ENCODE measurements at places on chromosomes 5 and 9. TPM values are rescaled to one million over a fixed set of nuclear protein-coding genes. Genes with fewer than 3 reads are reported as not detected.

Gene KIF4B
- total RNA-seq, result 0.30 TPM

GRCh38 chr5:181194489-181195248 is 10.3 kb downstream of the TRIM7 start:
- no peak for DNase-seq

GRCh38 chr9:21385131-21385670 is at the start of gene IFNA2:
Gene IFNA2 (minus strand): TSS chr9:21385398. CDS start chr9:21385329, 69 bp downstream.
- no peak for DNase-seq

DNA sequence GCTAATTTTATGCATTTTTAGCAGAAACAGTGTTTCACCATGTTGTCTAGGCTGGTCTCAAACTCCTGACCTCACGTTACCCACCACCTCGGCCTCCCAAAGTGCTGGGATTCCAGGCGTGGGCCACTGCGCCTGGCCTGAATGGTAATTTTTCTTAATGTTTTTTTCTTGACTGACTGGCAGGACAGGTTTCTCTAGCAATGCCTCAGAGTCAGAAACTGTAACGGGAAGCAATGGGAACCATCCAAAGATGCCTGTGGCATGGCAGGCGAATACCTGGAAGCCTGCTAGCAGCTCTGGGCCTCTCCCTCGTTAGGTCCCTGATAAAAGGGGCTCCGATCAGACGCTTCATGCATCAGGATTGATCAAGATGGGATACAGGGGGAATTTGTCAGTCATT is 639.2 kb downstream of the NR2F1-AS1 start:
- DNase-seq, result no peak

DNA sequence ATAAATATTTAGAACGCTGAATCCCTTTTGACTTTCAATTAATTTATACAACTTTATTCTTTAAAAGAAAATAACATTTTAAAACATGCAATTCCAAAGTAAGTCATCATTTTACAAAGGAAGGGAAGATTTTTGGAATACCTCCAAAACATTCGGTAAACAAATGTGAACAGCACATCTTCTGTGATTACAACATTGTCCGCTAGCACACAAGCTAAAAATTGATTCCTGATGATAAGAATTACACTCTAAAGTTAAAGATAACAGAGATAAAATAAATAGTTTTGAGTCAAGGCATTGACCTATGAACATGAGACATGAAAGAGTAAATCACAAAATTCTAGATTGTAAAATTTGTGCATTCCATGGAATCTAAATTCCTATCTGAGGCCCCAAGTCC is 56.2 kb upstream of the TRAF1 start:
- no peak for DNase-seq

DNA sequence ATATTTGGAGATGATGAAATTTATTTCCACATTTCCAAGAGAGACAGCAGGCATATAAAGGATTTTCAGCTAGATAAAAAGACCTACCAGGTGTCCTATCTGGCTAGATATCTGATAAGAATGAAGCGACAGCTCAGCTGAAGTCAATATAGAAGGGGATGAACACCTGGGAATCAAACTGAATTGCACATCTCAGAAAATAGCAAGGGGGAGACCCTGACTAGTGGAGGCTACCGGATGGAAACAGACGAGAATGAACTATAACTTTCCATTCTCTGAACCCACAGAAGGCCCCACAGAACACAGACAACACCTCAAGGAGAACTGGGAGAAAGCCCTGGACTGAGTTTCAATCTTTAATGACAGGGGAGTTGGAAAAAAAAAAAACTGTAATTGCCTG is 51.1 kb downstream of the CPLANE1 start:
- no peak for DNase-seq
